Body of pancreas (tissue), 4 donors: ENCODE measurements at places on chromosomes 7 and 10.

DNA sequence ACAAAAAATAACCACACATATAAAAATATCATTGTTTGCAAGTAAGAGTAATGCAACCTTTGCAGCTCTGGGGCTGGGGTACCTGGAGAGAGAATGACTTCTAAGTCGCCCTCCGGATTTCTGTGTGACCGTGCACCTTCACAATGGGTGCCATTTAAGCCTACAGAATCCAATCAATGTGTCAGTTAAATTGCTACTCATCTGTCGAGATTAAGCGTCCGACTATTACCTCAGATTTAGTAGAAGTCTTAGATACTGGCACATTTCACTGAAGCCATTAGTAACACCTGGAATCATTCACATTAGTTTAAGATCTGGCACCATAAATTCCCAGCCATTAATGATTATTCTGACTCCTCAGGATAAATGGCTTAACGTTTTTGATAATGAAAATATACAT, 507.3 kb upstream of the MGMT start:
- DNase-seq, result no peak

- peak; percentile 39 for DNase-seq
These were observed 598 bp downstream of the VIPR2 start for GRCh38 chr7:159143780-159144757.

DNA sequence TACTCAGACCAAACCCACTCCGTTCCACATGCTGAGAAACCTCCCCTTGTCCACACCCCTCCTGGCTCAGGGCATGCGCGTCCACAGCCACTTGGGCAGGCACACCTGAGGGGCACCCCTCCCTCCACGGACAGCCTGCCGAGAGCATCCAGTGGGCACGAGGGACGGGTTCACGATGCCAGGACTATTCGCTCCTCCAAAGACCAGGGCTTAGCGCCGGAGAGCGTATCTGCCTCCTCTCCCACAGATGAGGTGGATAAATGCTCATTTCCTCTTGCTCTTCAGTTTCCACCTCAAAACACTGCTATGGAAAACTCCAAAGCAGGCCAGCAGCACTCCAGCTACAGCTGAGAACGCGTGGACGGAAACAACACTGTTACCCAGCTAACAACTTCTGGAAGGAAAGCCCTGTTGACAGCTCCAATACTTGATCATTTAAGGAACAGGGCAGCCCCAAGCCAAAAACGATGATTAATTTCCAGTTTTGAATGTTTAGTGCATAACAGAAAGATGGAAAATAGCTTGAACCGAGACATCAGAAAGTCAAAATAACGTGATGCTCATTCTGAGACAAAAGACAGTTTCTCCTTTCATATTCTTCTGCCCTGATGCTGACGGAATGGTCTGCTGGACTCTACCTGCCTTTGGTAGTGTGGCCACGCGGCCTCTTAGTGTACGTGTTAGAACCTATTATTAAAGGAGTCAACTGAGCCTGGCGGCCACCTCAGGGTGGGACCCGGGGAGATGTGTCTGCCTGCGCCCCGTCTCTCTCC, 204.7 kb downstream of the DNAJB6 start:
- DNase-seq, result no peak

- no peak for DNase-seq
These were observed 326.9 kb downstream of the GPAM start for GRCh38 chr10:111856631-111857030.

DNA sequence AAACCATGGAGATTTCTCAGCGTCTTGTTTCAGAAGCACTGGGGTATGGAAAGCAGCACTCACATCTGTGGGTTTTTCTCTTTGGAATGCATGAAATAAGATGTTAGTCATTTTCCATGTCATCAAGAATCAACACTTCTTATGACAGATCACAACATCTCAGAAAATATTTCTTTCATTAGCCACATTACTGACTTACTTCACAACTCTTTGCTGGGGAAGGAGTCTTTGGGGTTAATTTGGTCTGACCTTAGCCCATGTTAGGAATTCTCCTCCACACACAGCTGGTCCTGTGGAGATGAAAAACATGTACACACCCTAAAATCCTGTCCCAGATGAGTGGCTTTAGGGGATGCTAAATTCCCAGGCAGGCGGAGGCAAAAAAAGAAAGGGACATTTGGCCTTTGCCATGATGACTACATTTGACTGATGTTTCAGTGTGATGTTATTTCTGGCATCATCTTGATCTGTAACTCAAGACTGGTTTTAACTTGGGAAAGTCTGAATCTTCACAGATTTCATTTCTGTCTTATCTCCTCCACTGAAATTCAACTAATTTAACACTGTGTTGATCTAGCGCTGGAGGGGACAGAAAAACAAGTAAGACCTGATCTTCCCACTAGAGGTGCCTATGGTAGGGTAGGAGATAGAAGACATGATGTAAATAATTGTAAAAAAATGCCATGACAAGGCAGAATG, 363.2 kb downstream of the PRPF18 start:
- no peak for DNase-seq
